ENCODE measurements at places on chromosomes 2 and 18.

DNA sequence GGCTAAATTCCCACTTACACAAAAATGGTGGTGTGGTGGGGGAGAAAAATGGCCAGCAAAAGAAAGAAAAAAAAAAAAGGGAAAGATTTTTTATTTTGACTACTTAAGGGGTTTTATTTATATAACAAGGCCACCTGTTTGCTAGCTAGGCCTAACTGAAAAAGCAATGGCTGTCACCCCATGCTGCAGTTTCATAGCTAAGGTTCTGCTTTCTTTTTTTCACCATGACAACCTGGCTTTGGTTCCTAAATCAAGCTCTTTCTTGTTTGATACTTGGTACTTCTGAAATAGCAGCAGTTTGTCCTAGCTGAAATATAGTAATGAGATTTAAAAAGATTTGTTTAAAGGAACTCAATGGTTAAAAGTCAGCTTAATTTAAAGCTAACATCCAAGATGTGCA lies 433.2 kb upstream of the MEX3C start:
- no peak for DNase-seq

DNA sequence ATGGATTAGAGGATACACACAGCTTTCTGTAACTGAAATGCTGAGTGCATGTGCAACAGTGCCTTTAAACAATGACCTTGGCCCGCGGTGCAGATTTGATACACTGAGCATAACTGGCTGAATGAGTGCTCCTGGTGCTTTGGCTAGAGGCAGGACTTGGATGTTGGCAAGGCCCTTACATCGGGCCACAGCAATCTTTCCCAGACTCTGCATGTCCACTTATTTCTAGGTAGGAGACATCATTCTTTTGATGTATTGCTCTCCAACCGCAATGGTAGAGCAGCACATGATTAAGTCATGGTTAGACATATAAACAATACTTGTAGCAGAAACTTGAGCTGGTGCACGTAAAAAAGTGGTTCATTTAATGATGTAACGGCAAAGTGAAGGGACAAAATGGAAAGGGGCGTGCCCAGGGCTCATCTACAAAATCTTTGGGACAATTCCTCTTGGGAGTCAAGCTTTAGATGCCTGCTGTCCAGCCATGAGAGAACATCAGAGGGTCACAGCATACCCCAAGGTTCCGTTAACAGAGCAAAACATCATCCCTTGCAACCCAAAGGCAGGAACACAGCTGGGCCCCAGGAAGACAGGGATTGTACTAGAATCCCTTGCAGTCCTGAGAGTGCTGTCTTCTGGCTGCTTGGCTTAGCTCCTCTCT lies 43.4 kb downstream of the RAB31 start:
- no peak for DNase-seq

DNA sequence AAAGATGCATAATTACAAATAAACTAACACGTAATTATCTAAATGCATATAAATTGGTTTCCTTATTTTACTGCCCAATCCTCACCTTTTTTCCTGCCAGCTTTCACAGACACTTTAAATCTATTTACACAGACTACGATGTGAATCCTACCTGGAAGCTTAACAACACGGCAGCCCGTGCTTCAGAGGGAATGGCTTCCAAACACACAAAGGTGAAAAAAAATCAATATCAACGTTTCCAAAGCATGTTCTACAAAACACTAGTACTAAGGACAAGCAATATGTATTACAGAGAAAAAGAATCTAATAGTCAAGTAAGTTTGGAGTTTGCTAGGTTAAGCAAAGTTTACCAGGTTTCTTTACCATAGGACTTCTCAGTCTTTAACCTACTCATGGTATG lies 4.4 kb downstream of the MAP4K3 start:
- no peak for DNase-seq

DNA sequence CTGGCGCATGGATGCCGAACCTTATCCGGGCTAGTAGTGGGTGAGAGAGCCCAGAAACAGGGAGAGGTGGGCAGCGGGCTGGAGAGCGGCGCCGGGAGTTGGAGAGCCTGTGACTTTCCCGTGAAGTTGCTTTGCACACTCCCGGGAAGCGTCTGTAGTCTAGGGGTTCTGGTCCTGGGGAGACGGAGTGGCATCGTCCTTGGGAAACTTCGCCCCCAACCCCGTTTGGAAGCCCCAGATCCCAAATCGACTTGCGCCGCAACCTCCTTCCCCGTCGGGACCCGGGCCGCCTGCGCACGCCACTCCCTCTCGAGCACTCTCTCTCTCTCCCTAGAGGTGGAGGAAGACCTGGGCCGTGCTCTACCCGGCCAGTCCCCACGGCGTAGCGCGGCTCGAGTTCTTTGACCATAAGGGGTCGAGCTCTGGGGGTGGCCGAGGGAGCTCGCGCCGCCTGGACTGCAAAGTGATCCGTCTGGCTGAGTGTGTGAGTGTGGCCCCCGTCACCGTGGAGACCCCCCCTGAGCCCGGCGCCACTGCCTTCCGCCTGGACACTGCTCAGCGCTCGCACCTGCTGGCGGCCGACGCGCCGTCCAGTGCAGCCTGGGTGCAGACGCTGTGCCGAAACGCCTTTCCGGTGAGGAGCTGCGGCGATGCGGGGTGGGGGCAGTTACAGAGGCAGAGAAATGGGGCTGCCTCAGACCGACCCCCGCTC lies 456 bp downstream of the DOK1 start:
- no peak for DNase-seq

DNA sequence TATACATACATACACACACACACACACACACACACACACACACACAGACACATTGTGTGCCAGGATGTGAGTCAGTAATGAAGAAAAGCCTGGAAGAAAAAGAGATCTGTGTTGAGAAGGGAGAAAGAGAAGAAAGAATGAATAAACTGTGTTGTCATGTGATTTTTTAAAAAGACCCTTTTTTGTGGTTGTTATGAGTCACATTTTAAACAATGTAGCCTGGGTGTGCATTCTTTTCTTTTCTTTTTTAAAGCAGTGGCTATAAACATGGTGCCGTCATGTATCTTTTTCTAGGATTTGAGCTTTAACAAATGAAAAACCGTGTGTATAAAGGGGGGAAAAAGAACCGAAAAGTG lies 87.2 kb downstream of the NRP2 start:
- no peak for DNase-seq

- no peak for DNase-seq
Observed at GRCh38 chr2:29662861-29663260, 258.5 kb downstream of the ALK start.

DNA sequence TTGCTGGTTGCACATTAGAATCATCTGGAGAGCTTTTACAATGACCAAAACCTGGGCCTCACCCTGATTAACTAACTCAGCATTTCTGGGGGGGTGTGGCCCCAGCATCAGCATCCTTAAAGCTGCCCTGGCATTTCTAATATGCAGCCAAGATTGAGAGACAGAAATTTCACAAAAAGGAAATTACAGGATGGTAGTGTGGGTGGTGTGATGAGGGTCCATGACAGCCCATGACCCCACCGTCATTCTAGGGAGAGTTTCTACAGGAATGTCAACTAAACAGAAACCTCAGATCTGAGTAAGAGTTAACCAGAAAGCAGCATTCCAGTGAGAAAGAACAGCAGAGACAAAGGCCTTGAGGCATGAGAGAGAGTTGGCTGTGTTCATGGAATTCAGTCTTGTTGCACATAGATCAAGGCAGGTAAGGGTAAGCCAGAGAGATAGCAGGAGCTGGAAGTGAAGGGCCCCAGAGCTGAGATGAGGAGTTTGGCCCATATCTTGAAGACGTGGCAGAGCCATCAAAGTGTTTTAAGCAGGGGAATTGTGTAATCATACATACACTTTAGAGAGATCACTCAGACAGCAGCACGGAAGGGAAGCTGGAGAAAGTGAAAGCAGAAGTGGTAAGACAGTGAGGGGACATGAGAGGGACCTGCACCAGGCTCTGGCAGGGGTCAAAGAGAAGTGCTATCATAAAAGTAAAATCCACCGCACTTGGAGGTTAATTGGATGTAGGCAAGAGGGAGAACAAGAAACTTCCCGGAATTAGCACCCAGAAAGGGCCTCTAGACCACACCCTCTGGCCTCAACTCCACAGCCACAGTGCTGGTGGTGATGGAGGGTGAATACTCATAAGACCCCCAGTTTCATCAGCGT lies 7.8 kb upstream of the TRABD2A start:
- no peak for DNase-seq

- DNase-seq = no peak
Observed at GRCh38 chr2:168350380-168350779, 103.0 kb upstream of the STK39 start.

DNA sequence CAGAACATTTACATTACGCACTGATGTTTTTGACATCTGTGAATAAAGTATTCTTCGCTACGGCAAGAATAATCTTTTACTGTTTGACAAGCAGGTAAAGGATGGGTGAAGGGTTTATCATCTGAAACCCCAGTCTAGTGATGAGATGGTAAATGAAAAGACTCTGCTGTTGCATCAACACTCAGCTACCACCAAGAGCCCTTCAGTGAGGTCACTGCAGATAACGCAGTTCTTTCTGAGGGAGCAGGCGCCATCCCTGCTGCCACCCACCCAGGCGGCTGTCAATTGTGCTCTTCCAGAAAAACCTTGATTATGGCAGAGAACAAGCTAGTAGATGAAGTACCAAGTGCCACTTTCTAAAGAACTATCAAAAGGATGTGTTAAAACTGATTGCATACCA lies 58.7 kb downstream of the ABCG8 start:
- DNase-seq = no peak

GRCh38 chr2:138071720-138072719 lies 107.7 kb downstream of the HNMT start:
- no peak for DNase-seq

DNA sequence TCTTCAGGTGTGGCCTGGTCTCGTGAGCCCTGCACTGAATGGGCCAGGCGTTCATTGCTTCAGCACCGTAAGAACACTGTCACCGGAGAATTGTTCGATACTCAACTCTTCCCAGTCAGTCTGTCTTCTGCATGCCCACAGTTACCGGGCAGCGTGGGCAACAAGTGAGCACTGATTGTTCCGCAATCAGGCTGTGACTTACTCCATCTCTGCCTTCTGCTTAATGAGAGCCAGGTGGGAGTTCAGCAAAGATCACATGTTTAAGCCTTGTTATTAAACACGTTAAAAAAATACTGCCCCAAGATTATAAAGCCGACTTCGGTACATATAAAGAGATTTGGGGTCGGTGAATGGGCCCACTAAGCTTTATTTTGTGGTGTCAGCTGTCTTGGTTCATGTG lies 3.7 kb downstream of the STEAP3 start:
- DNase-seq = no peak

DNA sequence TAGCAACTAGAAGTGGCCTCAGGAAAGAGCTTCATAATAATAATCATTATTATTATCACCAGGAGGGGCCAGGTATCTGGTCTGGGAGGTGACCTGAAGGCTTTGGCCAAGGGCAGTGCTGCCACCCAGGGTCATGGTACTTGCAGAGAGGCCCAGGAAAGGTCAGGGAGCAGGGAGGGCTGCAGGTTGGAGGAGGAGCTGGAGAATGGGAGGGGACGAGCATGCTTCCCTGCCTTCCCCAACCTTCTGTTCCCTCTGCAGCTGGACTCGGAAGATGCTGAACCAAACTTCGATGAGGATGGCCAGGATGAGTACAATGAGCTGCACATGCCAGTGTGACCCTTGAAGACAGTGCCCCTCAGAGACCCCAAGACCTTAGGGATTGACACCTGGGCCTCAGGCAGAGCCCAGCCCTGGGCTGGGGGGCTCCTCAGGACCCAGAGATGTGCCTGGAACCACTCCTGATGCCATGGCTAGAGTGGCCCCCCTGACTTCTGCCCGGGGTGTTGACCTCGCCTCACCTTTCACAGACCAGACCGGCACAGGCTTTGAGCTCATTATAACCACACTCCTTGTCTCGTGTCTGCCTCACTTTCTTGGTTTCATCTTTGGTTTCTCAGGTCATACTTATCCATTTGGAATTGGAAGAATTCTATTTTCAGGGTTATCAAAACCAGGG lies 14.1 kb downstream of the SLC4A3 start:
- no peak for DNase-seq

DNA sequence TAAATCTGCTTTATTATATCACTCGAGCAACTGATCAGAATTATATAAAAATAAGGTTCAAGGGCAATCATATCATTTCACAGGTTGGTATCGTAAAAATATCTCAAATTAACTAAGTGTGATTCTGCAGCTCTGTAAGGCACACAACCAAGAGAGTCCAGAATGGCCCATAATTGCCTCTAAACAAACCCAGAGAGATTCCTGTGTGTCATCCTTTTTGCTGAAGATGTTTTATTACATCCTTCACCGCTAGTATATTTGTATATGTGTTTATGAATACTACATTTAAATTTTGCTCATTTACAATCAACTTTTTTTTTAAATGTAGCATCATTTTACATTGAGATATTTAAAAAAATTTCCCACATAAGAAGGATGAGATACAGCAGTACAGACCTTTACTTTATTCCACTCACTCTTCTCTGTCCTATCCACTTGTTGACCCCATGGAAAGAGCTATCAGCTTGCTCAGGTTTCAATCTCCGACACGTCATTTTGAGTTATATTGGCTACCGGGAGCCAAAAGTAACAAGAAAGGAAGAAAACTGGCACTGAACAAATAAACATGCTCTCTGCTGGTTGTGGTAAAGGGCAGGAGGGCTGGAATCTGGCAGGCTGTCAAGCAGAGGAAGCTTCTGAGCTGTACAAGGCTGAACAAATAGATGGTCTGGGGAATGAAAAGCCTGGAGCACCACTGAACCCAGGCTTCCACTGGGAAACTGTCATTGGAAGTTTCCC lies 23.1 kb downstream of the PLA2R1 start:
- no peak for DNase-seq

DNA sequence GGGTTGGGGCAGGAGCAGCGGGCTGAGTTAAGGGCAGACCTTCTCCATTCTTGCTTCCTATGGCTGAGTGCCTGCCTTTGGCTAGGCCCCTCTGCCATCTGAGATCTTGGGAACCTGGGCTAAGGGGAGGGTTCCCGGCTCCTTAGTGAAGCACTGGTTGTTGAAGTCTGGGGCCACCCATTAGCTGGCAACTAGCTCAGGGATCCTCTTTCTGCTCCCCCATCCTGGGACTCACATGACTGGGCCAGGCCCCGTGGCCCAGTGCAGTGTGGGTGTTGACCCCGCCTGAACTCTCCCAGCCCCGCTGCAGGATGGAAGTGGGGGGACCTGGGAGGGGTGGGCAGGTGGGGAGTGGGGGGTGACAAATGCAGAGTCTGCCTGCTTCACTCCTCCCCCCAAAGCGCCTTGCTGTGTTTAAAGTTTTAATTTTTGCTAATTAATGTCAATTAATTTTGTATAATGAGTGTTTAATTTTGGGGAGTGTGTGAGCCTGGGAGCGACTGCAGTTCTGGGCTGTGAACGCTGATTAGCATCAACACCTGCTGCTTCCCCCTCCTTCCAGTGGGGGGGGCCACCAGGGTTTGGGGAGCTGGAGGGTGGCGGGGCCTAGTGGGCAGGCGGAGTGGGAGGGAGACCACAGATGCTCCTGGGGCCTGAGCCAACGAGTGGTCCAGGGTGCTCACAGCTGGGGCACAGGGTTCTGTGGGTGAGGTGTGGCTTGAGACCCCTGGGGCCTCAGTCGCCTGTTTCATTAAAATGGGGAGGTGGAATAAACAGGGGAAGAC lies 55.2 kb downstream of the EMX1 start:
- DNase-seq = no peak

DNA sequence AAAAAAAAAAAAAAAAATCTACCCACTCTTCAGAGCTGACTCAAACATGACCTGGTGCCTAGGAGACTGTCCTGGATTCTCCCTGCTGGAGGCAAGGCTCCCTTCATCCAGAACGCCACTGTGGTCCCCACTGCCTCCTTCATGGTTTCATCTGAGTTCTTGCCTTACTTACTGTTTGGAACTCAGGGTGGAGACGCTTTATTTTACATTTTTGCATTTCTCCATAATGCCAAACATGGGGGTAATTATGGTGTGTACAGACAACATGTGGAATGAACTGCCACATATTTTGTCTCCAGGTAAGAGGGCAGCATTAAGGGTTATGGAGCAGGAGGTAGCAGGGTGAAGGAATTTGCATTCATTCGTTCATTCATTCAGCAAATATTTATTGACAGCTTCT lies 154.0 kb upstream of the MSH6 start:
- no peak for DNase-seq

All from stimulated activated CD4-positive, alpha-beta T cell treated with anti-CD3 and anti-CD28 coated beads, TNF-alpha, amount 100 ng/mL, for 1 hour (primary cell).